ENCODE measurements at places on chromosomes 3 and 15.

- DNase-seq: no peak
Measured at GRCh38 chr3:46873521-46873920, 4.0 kb upstream of the PTH1R start.

- DNase-seq: no peak
Measured at GRCh38 chr3:124939661-124940060, 5.1 kb upstream of the MUC13 start.

DNA sequence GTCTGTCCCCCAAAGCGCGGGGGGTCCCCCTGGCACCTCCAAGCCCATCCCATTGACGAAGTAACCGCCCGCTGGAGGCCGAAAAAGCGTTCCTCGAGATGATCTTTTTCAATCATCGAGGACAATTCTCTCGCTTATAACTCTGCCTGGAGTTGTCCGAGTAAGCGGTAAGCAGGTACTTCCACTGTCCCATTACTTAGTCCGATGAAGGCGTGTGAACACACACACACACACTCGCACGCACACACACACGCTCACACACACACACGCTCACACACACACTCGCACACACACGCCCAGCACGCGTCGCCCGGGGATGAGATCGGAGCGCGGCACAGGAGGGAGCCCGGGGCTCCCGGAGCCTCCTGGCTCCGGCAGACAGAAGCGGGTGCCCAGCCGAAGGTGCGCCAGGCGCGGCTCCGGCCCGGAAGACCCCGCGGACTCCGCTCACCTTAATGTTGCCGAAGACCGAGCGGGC lies 430 bp downstream of the SLCO2A1 start:
- DNase-seq: no peak

GRCh38 chr3:156657862-156658731 lies 16.3 kb upstream of the TIPARP start:
- DNase-seq: no peak

DNA sequence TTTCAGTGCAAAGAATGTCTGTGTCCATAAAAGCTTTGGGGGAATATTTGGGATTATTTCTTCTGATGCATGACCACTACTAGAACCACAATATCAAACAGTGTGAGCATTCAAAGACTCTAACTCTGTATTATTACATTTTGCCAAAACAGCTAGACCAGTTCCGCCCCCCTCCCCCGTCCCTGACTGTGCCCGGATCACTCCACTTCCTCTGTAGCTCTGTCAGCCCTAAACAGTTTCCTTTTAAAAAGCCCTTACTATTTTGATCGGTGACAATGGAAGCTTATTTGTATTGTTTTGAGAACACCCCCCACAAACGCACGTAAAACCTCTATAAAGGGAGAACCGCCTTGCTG lies 36.6 kb upstream of the EPHB3 start:
- DNase-seq: no peak

DNA sequence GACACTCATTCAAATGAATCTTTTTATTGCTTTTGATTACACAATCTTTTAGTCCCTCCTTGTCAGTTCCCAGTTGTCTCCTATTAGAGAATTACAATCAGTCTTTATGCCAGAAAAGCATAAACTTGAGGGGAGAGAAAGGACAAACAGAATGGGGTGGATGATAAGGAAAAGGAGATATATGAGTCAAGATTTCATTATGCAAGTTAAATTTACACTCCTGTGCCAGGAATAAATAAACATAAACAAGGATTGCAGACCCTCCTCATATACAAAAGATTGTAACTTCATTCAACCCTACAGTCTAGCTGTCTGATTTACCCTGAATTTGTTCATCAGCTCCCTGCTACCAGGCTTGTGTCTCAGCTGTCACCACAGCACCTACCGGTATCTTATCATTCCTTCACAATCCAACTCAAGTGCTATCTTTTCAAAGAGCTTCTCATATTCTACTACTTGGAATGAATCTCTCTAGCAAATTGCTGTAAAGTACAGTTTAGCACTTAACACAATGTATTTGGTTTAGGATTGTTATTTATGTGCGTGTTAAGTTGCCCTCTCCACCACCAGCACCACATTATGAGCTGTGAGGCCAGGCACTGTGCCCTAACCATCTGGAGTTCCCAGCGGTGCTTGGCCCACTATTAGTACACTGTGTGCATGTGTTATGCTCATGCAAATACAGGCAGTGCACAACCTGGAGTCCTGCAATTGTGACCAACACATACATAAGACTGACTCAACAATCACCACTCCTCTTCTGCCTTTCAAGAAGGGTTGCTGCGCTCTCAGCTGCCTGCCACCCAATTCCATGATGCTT lies 504.1 kb downstream of the TBL1XR1 start:
- DNase-seq: no peak

DNA sequence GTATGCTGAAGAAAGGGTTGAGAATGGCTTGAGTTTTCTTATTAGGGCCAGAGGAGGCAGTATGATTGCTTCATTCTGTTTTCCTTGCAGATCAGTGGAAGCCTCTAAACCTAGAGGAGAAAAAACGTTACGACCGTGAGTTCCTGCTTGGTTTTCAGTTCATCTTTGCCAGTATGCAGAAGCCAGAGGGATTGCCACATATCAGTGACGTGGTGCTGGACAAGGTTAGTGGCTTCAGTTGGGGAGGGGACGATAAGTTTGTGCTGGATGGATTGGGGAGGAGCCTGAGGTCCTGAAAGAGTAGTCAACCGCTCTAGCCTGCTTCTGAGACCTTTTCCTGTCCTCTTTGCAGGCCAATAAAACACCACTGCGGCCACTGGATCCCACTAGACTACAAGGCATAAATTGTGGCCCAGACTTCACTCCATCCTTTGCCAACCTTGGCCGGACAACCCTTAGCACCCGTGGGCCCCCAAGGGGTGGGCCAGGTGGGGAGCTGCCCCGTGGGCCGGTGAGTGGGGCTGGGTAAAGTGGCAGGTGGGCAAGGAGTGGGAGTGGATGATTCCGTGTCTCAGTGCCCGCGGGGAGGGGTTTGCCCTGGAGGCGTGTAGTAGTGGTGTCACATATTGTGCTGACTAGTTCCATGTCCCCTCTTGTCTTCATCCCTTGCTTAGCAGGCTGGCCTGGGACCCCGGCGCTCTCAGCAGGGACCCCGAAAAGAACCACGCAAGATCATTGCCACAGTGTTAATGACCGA lies 8.5 kb downstream of the EIF4G1 start:
- DNase-seq: no peak

- no peak for DNase-seq
Measured at GRCh38 chr3:130894130-130894985, 474 bp downstream of the ATP2C1 start.

DNA sequence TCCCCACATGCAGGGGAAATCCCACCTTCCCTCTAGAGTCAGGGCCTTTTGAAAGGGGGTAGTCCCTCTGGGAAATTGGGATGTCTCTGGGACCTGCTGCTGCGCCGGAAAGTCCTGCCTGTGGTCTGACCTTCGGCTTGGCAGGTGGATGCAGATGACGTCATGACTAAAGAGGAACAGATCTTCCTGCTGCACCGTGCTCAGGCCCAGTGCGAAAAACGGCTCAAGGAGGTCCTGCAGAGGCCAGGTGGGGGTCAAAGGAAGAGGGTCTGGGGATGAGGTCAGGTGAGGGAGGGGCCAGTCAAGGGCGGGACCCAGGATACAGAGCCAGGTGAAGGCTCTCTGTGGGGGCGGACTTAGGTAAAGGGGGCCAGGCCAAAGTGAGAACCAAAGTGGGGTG lies 16.2 kb downstream of the PTH1R start:
- no peak for DNase-seq

GRCh38 chr3:112074616-112075497 lies 11.3 kb upstream of the C3orf52 start:
- no peak for DNase-seq

GRCh38 chr3:55619046-55619808 lies 132.1 kb upstream of the WNT5A start:
- DNase-seq: no peak

- no peak for DNase-seq
Measured at GRCh38 chr3:187994221-187995042, 159.5 kb upstream of the LPP start.

- no peak for DNase-seq
Measured at GRCh38 chr15:74215958-74216357, 13.4 kb upstream of the STRA6 start.

- no peak for DNase-seq
Measured at GRCh38 chr3:170128259-170128976, 53.1 kb downstream of the PHC3 start.

GRCh38 chr3:163924600-163924999 lies 1153.7 kb downstream of the SI start:
- no peak for DNase-seq

GRCh38 chr15:66310786-66311185 lies 17.4 kb downstream of the DIS3L start:
- DNase-seq: no peak

GRCh38 chr3:55330355-55330754 lies 156.8 kb downstream of the WNT5A start:
- no peak for DNase-seq

DNA sequence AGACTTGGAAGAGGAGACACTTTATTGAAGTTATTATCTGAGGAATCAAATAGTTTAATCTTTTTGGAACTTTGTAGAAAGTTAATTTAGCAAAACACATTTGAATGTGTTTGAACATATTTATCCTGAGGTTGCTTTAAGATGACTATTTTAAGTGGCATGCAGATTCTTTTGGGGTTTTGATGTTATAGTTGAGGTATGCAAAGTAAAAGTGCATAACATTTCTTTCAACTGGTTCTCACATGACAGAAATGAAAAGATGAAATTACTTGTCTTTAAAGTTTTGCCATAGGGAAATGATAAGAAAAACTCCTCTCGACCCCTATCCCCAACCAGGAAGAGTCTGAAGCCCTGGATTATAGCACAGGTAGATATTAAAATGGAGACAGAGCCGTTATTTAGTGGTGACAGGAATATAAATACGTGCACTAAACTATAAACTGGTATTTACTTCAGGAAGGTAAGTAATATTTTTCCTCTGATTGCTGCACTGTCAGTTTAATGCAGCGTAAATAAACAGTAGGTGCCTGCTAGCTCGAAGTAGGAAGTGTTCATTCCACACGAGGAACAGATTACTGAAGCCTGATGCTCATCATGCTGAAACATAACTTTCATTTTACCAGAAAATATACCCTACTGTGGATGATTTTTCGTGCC lies 15.1 kb upstream of the SATB1 start:
- no peak for DNase-seq

Data from NCI-H446 treated with DMSO at 0.1 percent for 48 hours (cell line).